Stimulated activated CD4-positive, alpha-beta T cell treated with anti-CD3 and anti-CD28 coated beads, Interleukin-12 subunit alpha, Interleukin-12 subunit beta, amount 100 ng/mL, for 4 hours (primary cell): ENCODE measurements at places on chromosomes 2 and 18.

- DNase-seq, result no peak
These were observed 14.0 kb upstream of the CAVIN2 start for GRCh38 chr2:191860760-191861466.

- no peak for DNase-seq
These were observed 316.2 kb upstream of the TRIB2 start for GRCh38 chr2:12400543-12400942.

DNA sequence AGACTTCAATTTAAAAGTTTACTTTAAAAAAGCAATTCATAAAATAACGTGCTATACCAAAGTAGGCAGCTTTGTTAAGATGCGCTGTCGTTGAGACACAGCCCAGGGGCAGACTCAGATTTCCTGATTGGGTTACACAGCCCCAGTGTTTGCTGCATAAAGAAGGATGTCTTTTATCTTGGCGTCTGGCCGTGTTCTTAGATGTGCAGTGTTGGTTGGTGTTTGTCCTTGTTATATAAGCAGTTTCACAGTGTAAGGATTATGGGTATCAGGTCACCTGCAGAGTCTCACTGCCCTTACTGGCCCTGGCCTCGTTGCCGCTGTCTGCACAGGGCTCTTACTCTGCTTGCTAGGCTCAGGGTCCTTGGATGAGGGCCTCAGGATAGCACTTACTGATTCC, 108.5 kb downstream of the WDSUB1 start:
- no peak for DNase-seq

DNA sequence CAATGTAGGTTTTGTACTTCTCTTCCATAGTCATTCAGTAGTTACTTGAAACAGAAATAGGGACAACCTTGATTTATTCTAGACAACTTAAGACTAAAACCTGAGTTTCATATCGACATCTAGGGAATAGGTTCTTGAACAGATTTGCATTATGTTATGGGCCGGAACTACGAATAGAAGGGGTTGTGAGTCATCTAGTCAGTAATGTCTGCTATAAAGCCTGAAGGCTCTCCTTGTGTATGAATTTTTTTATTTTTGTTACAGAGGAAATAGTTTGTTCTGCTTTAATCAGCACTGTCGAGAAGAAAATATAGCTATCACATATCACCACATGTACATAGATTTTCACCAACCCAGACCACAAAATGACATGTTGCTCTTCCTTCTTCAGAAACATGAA, 17.3 kb upstream of the TRIM43 start:
- DNase-seq, result no peak

DNA sequence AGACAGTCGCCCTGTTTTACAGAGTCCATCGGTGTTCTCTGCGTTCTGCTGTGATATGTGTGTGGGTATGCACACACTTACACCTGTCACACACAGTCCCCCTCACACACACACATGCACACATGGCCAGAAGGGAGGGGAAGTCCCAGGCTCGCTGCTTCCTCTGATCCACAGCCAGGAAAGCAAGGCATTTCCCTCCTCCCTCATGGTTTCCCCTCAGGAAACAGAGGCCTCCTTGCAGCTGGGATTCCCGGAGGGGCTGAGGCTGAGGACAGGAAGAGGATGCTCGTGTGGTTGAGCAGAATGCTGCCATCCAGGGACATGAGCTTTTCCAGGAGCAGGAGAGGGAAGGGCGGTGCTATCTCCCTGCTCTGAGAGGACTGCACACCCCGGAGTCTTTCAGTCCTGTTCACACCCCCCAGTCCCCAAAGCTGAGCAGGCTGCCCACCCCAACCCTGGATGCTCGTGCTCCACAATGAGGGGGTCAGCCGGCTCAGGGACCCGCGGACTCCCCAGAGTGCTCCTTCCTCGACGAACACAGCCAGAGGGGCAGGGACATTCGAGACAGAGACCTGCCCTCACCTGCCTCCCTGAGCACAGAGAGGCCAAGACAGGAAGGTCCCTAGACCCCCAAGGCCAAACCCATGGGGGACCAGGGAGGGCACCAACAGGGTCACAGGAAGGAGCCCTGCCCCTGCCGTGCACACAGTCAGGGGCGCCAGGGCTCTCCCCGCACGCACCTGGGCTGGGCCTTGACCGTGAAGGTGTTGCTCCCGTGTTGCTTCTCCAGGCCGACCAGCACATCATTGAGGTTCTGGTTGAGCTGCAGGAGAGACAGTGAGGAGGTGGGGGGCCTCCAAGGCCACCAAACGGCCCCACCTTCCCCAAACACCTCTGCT, 45.3 kb downstream of the BIN1 start:
- DNase-seq, result no peak
